Stimulated activated CD4-positive, alpha-beta T cell treated with anti-CD3 and anti-CD28 coated beads, Interleukin-1b, Interleukin-23, amount 100 ng/mL, for 24 hours (primary cell): ENCODE measurements at places on chromosomes 2 and 18.

GRCh38 chr18:9726175-9726574 is 18.1 kb downstream of the RAB31 start:
- DNase-seq = no peak

DNA sequence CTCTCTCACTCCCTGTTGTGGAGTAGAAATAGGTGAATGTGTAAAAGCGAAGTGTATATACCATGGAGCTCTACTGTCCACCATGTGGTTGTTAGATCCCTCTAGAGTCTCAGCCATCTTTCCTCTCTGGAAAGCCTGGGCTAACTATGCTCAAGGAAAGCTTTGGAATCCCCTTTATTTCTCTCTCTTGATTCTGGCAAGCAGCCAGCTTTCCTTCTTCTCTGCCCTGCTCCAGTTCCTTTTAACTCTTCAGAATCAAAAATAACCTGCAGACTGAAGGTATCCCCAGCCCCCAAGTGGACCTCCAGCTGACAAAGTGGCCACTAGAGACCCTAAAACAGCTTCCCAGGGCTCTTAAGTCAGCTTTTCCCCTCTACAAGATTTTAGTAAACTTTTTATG is 381.9 kb downstream of the PLCL1 start:
- no peak for DNase-seq

DNA sequence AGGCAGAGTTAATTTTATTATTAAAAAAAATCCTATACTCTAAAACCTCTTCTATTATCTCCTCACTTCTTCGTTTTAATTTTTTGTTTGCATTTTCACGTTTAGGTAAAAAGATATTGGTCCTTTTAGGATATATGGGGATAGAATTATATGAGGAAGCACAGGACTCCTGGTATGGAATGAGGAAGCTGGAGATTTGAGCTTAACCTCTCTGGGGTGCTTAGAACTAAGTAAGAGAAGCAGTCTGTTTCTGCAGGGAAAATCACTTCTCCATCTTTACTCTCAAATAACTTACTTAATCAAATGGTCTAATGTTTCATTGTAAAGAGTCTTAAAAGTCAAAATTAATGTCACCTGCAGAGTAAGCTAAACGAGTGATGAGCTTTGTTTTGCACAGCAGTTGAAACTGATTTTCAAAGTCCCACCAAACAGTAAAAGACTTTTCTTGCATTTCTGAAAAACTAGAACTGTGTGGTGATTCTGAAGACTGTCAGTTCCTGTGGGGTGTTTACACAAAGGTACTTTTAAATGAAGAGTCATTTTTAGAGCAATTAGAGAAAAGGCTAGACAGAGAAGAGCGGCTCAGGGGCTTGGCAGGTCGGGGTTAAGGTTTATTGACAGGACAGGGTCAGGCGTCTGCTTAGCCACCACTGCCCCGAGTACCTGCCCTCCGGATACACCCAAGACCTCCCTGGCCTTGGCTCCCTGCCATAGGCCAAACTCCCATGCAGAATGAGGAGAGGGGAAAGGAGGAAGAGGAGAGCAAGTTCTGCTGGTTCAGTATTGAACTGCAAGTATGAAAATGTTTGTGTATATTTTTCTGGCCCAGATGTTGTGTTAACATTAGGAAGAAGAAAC is 21.6 kb downstream of the METAP1D start:
- DNase-seq = no peak

DNA sequence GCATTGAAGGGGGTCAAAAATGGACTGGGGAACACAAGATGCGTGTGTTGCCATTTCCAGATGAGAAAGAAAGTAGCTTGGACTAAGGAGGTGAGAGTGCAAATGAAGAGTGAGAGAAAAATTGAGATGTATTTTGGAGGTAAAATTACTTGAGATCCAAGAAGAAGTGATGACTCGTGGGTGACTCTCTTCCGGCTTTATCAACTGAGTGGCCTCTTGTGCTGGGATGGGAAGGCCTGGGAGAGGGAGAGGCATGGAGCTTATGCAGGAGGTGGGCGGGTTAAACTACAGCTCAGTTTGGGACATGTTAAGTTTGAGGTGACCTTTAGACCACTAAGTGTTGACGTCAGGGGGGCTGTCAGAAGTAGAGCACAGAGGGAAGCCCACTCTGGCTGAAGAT is 34.9 kb downstream of the SULT1C2 start:
- no peak for DNase-seq

- DNase-seq = no peak
These were observed 34.1 kb upstream of the STAT1 start for GRCh38 chr2:191048073-191048472.

GRCh38 chr2:174158003-174158402 is 90.3 kb downstream of the OLA1 start:
- DNase-seq = no peak

GRCh38 chr2:110729106-110729505 is 3.3 kb upstream of the ACOXL start:
- no peak for DNase-seq

DNA sequence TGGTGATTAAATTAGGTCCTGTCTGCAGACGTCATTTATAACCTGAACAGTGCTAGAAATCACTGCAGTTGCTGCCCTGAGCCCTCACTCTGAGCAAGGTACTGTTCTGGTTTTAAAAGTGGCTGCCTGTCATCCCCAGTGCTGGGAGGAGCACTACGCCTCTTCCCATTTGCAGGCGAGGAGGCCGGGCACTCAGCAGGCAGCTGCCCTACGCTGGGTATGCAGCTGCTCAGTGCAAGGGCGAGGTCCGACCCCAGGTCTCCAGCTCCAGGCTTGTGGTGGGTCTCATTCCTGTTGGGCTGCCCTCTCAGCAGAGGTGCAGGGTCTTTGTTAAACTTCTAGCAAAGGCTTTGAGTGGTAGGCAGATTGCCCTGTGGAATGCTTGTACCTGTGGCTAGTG is 15.7 kb downstream of the CNDP2 start:
- no peak for DNase-seq

DNA sequence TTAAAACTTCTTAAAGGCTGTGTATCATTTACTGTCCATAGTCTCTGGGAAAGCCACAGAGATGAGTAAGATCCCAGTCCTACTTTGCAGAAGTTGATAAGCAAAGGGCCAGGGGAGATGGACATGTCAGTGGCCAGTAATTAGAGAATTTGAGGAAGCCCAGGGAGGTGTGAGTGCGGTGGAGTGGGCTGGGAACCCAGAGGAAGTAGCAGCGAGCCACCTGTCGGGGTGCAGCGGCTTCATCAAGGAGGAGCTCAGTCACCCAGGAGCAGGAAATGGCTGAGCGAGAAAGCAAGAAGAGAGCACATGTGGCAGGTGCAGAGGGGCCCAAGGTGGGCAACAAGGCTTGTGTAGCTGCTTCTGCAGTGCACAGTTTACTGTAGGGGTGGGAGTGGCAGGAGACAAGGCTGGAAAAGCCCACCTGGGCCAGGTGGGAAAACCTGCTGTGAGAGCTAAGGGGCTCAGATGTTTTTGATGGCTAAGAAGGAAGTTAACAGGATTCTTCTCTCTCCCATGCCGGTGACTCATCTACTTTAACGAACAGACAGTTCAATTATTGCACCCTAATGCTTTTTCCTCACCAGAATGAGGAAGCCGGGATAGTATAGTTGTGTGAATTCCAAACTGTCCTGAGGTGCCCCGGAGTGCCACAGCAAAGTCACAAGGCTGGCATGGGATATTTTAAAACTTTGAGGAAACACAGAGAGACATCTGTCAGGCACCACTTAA is 34.8 kb upstream of the MGAT5 start:
- DNase-seq = no peak
